ENCODE measurements at places on chromosomes 3 and 15.

DNA sequence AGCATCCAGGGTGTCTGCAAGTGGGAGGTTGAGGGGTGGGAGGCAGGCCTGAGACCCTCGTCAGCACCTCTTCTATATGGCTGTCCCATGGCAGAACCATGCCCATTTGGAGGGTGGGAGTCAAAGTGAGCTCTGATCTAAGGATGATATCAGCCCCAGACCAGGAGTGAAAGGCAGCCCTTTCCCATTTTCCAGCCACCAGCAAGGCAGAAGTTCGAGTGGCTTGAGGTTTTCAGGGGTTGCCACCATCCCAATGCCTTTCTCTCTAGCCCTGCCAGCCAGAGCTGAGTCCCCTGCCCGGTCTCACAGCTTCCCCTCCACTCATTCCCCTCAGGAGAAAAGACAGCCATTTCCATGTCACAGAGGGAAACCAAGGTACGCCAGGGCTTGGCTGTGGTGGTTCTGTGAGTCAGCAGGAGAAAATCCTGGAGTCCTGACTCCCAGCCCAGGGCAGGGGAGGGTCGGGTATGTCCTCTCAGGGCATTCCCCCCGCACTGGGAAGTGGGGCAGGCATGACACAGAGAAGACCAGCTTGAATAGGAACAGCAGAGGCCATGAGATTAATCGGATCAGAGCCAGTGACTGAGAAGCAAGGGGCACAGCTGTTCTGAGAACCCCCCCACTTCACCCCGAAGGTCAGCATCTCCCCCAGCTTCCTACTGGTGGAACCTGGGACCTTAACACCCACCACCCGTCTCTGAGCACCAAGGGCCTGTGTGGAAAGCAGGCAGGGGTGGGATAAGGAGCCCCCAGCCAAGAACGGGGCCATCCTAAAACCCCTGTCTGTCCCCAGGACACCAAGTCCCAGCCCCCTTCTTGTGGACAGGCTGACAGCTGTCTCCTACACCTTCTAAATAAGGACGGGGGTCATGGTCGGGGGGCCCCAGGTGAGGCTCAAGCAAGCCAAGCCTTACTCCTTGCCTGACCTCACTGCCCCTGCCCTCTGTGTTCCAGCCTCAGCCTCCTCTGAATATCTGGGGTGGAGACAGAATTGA is 965 bp upstream of the SLC38A3 start:
- DNase-seq: no peak

DNA sequence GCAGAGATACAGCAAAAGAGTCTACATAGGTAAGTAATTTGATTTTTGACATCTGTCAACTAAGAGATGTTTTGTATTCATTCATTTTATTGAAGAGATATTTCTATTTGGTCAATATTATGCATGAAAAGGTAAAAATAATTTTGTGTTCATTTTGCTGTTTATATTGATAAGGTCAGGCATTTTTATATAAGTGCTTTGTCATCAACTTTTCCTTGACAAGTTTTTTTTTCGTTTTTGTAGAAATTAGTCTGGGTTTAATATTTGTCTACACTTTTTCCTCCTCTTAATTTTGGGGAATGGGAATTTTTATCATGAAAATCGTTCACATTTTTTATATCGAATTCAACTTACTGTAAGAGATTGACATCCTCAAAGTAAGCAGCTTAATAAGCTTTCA is 67.7 kb downstream of the STT3B start:
- no peak for DNase-seq

DNA sequence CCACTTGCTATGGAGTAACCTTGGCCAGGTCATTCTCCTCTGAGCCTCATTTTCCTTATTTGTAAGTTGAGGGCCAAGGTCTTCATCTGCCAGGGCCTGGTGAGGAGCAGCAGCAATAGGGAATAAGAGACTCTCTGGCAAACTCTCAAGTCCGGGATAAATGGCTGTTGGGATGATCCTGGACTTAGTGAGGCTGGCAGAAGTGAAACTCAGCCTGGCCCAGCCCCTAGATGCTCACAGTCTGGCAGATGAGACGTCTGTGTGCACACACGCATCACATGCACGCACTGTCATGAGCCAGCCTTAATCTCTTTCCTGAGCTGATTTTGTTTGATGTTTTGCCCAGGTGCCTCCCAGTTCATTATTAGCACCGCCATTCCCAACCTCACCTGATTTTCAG is 26.8 kb downstream of the SLC6A6 start:
- no peak for DNase-seq

GRCh38 chr3:120450600-120451271 is at the start of gene FSTL1:
Gene FSTL1, minus strand, starts transcription at chr3:120450992. Its CDS starts 246 bp downstream, at chr3:120450746.
- peak; percentile 55 for DNase-seq

DNA sequence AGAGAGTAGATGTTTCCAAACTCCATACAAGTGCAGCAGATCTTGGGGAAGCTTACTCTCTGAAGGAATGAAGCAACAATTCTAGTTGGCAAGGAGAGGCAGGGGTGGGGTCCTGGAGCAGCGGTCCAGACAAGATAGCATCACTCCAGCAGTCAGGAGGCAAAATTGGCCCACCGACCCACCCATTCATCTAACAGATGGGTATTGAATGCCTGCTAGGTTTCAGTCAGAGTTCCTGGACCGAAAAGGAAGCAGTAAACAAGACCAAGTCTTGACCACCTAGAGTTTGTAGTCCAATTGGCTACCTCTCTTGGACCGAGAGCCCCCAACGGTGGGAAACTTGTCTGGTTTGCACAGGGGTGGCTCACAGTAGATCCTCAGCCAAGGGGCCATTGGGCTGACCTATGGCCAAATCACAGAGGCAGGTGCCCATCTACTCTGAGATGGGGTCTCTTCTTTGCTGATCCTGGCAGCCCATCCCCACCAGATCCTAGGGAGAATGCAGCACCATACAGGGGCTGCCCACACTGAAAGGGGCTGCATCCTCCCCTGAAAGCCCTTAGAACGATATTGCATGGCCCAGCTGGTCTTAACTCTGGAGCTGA is 74.3 kb downstream of the CORO2B start:
- no peak for DNase-seq

DNA sequence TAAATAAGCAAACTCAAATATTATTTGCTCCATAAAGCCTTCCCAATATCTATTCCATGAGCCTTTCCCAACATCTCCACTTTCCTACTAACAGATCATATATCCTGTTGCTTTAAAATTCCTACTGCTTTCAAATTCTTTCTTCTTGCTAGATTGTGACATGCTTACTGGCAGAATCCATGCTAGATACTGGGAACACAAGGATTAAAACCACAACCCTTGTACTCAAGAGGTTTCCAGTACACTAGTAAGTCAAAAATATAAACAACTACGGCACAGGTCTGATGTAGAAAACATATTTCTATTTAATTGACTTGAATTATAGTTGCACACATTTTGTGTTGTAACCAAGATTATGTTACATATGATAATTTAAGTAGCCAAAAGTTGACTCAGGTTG is 275.0 kb downstream of the ZBTB20 start:
- DNase-seq: no peak

GRCh38 chr3:195194559-195195206 is 76.3 kb downstream of the XXYLT1 start:
- DNase-seq: no peak

DNA sequence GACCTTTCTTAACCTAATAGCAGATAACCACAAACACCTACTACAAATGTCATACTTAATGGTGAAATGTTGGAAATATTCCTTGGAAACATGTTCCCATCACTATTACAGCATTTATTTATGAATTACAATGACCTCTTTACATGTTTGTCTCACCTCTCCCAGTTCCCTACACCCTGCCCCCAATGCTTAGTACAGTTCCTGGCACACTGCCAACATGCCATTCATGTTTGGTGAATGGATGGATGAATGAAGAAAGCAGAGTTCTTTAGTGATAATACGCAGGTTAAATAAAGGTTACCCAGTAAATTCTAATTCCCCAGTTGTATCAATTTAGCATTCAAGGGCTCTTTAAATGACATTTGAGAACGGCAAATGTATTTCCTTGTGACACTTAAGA is 259.9 kb upstream of the ATP11B start:
- no peak for DNase-seq

GRCh38 chr3:180329187-180329586 is 272.8 kb upstream of the TTC14 start:
- DNase-seq: peak; percentile 38

All from GM13976 (cell line).